ENCODE measurements at places on chromosomes 13 and 19.
A peak's percentile ranks its signal among the peaks of the same experiment; 100 is the strongest.

DNA sequence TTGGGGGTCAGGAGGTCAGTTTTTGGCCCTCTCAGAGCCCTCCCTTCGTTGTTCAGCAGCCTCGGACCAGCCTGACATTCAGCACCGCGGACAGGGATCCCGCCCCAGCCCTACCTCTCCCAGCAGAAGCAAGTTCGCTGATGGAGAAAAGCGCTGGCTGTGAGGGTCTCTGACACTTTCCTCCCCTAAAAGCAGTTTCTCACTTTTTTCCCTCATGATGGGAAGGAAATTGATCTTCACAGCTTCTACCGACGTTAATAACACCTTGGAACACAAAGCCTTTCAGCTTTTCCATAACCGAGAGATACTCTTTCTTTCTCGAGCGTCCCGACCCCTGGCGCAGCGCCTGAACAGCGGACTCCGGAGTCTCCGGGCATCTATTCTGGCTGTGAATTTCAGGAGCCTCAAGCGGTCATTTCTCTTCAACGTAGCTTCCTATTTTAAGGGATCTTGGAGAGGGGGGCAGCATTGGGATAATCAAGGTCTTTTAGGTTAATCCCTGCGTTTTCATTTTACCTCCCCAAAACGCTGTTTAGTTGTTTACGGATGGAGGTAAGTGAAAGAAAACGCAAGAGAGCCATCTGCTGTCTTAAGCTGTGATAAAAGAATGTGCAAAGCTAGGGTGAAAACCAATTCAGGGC, 467.2 kb downstream of the ITGBL1 start:
- DNase-seq: no peak

DNA sequence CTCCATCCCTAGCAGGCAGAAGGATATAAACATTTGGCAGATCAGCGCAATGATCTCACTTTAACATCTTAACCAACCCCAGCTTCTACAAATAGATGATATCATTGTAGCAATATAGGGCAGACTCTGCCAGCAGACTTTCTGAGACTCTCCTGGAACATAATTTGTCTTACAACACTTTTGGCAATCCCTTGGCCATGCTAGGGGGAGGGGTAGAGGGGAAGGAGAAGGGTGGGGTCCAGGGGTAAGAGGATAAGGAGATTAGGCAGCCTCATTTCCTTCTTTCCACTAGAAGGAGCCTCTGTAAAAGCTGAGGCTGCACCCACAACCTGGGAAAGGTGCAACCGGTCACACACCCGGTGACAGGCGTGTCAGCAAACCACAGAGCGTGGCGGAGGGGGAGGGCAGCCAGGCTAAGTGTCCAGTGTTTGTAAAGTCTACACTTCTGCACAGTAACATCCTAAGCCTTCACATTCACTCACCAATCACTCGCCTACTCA, 8.7 kb upstream of the UBAC2 start:
- DNase-seq: no peak

GRCh38 chr13:108943842-108944241, 314.4 kb downstream of the MYO16 start:
- DNase-seq: no peak

DNA sequence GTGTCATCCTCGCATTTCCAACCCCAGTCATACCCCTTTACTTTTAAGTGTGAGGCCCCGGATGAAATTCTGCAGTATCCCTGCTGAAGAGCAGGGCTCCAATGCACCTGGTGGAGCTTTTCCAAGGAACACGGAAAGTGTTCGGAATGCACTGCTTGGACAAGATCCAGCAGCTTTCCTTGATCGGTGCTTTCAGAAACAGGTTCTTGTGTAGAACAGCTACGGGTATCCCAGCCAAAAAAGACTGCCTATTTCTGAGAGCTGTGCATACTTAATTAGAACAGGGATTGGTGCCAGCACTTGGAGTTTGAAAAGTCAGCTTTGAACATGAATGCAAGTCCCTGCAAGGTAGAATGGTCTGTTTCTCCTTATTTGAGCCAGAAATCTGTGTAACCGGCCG, 87.2 kb upstream of the C1QTNF9B start:
- DNase-seq: no peak

GRCh38 chr19:45104658-45105349, 11.8 kb downstream of the PPP1R37 start:
- no peak for DNase-seq

- peak; percentile 63 for DNase-seq
These were observed 918 bp upstream of the LHB start for GRCh38 chr19:49017666-49018351.

DNA sequence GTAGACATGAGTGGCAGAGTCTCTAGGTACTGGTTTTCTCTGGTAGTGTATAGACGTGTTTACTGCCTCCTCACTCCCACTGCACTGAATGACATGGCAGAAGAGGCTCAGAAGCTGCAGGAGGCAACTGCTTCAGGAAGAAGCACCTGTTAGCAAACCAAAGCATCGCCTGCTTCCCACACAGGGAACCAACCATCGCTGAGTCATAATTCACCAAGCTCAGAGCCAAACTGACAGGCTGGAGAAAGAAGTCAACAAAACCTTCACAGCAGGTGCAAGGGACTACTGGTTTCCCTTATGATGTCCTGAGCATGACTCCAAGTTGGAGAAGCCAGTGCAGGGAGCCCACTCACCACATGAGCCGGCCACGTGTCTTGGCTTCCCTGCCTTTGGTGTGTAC, 69.8 kb downstream of the KCTD12 start:
- no peak for DNase-seq

GRCh38 chr19:5132206-5132560, 163.3 kb downstream of the KDM4B start:
- no peak for DNase-seq

DNA sequence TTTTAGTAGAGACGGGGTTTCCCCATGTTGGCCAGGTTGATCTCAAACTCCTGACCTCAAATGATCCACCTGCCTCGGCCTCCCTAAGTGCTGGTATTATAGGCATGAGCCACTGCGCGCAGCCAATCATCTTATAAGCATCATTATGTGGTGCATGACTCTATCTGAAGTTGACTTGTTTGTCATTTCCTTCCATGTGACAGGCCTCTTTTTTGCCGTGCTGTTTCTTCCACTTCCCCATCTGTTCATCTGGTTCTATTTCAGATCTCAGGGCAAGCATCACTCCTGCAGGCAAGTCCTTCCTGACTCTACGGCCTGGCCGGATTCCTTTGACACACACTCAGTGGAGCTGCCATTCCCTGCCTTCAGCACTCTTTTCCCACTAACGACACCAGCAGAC, 15.2 kb downstream of the COL5A3 start:
- no peak for DNase-seq

GRCh38 chr19:48975947-48976847, 11.1 kb downstream of the FTL start:
- DNase-seq: peak; percentile 57

- no peak for DNase-seq
These were observed 27.5 kb upstream of the TMEM160 start for GRCh38 chr19:47075941-47076340.

GRCh38 chr13:33676045-33676989, 141.6 kb upstream of the RFC3 start:
- DNase-seq: peak; percentile 45

GRCh38 chr19:3644351-3645066, 17.9 kb upstream of the CACTIN start:
- no peak for DNase-seq

DNA sequence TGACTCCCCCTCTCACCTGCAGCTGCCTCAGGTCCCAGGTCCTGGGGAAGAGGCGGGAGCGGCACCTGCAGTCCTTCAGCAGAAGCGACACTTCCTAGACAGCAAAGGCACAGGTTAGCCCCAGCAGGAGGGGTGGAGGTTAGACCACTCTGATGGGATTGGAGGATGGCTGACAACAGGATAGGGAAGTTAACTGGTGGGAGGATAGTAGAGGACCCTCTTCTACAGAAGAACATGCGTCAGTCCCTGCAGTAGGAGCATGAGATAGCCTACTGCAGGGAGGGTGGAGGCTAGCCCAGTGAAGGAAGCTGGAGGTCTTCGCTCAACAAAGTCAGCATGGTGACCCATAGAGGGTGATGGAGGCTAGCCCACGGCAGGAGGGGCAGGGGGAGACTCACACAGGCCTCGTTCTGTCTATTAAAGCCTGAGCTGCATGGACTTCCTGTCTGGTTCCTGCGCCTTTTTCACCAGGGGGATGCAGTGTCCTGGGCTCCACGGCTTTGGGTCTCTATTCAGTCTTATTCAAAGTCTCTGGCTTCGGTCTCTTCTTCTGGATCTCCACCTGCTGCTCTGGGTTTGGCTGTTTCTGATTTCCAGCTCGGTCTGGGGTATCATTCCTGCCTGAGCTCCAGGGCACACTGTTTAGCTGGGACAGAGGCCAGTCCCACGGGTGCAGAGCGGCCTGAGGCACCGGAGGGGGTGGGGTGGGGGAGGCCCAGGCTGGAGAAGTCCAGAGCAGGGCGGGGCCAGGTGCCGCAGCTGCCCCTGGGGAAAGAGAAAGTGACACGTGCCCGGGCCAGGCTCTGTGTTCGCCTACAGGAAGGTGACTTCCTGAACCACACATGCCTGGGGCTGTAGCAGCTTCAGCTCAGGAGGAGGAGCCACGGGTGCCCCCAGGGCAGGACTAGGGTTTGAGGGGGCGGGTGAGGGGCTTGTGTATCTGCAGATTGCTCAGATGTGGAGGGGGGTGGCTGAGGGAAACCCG, 7.3 kb downstream of the IFNL3 start:
- DNase-seq: peak; percentile 57

DNA sequence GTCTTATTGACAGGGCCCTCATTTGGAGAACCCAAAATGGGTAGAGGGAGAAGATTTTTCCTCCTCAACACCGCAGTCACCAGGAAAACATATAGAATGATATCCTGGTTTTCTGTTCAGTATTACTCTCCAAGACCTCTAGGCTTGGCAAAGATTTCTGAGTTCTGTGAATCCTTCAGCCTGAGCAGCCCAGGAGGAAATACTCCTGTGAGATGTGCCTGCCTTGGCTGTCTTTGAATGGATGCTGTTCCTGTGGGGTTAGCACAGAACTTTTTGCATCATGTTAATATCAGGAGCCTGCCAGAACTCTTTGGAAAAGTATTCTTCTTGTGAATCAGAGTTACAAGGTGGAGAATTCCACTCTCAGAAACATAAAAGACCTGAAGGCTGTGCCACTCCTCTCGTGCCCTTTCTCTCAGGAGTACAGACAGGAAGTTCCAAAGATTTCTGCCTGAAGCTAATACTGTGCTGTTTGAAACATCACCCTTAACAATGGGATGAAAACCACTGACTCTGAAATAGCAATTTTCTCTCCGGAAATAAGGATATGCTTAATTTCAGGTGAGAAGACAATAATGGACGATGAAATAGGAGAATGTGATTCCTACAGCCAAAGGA, 520.1 kb upstream of the NBEA start:
- no peak for DNase-seq

GRCh38 chr13:109989686-109990085, 203.3 kb upstream of the IRS2 start:
- DNase-seq: no peak

DNA sequence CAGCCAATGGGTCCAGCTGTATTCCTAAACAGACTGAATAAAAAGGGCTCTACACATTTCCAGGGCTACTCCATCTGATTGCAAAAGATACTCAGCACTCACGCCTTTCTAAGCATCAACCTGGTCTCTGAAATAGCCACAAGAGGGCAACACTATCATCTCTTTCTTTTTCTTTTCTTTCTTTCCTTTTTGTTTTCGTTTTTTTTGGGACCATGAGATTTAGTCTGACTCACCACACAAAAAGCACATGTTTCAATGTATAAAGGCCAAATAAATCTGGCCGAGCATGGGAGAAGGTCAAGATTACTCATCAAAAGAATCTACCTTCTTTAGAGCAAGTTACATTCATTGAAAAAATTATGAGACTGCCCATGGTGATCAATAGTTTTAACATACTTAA, 805.6 kb upstream of the ARGLU1 start:
- no peak for DNase-seq
